ENCODE measurements at places on chromosomes 13 and 19.
A peak's percentile ranks its signal among the peaks of the same experiment; 100 is the strongest.

- DNase-seq = no peak
Observed at GRCh38 chr13:45361596-45362206, 20.7 kb upstream of the TPT1 start.

DNA sequence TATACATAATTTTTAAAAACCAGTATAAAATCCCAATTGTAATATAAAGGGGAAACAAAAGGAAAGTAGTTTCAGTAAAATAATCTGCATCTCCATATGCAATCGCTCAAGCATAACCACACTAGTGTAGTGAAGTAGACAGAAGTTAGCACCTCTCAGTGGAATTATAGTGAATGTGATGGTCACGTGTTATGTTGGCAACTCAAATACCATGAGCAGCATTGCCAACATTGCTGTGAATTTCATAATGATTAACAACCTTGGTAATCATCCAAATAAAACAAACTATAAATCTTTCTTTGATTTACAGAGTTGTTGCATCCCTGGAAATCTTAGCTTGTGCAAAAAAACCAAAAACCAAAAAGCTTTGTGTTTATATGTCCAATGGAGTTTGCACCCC is 77.3 kb upstream of the SIAH3 start:
- DNase-seq = no peak

DNA sequence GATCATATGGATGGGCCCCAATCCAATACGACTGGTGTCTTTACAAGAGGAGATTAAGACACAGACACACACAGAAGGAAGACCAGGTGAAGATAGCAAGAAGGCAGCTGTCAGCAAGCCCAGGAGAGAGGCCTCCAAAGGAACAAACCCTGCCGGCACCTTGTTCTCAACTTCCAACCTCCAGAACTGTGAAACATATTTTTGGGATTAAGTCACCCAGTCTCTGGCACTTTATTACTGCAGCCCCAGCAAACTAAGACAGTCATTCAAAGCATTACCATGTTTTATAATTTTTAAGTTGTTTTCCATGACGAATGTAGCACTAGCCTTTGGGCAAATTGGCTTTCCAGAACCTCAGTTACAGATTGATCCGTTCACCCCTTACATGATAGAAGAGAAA is 11.3 kb downstream of the STARD13 start:
- DNase-seq = no peak

- DNase-seq = no peak
Observed at GRCh38 chr13:36369268-36370107, 23.3 kb upstream of the SPART start.

GRCh38 chr13:44271915-44272341 is 101.7 kb upstream of the SERP2 start:
- DNase-seq = no peak

DNA sequence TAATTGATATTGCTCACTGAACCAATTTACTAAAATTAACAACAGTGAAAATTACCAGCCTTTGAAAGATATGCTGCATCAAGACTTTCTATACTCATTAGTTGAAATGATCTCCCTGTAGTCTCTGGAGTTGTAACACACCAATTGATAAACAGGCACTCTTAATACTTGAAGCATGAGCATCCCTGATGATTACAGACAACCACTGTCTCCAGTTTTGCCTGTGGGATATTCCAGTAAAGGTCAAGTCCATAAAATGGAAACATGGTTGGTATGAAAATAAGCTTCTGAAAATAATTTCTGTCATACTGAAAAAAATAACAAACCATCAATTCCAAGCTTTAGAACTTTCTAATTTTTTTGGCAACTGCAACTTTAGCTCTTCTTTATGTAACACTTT is 405.8 kb downstream of the SPRY2 start:
- no peak for DNase-seq

GRCh38 chr13:33033986-33034385 is 17.8 kb downstream of the KL start:
- DNase-seq = no peak

DNA sequence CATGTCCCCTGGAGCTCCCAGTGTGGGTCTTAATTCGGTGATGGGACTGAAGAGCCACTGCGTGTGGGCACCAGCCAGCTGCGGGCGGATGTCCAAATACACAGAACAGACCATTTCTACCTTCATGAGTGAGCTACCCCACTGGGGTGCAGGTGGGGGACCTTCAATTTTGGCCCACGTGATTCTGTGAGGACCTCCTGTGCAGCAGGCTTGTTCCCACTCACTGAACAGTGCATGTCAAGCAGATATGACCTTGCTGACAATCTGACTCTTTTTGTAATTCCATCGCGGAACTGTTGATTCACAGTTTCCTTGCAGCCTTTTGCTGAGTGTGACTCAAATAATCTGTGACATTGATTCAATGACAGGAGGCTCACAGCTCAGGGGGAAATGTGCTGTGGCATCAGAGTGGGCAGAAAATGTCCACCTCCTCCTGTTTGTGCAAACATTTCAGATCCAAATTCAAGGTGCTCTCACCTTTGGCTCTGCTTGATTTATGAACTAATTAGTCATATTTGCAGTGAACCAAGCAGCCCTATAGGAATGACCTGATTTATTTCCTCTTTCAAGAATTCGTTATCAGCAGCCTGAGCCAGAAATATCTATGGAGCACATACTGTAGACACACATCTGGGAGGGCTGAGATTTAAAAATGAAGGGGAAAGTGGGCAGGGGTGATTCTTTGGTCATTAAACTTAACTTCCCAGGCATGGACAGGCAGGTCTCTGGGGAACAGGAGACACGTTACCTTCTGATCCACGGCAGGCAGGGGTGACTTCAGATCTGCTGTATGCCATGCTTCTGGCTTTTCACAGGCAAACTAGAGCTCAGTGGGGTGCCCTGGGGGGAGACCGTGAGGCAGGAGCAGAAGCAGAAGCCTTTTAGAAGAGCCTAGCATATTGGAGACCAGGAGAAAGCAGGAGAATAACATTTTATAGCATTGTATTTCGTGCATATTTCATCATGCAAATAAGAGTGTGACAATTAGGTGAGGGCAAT is 170.0 kb upstream of the KL start:
- DNase-seq = no peak

DNA sequence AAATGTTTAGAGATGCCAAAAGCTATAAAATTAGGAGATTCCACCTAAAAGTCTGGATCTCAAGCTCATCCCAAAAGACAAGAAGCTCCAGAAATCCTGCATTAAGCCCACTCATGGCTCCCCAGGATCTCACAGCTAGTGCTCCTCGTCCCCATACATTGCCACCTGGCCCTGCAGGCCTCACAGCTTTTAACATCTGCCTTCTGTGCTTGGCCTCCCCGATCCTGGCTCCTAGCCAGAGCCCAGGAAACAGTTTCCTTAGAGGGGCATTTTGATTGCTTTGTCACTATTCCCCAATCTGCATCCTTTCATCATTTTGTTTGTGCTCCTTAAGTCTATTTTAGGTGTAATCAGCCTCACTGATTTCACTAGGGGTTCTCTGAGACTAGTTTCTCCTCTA is 14.5 kb upstream of the DCT start:
- DNase-seq = no peak

GRCh38 chr19:14562660-14563589 is 8.9 kb downstream of the NDUFB7 start:
- no peak for DNase-seq

GRCh38 chr19:11612816-11613511 is 15.7 kb downstream of the ZNF627 start:
- no peak for DNase-seq

- DNase-seq = no peak
Observed at GRCh38 chr19:14350866-14351265, 30.4 kb upstream of the ADGRE5 start.

DNA sequence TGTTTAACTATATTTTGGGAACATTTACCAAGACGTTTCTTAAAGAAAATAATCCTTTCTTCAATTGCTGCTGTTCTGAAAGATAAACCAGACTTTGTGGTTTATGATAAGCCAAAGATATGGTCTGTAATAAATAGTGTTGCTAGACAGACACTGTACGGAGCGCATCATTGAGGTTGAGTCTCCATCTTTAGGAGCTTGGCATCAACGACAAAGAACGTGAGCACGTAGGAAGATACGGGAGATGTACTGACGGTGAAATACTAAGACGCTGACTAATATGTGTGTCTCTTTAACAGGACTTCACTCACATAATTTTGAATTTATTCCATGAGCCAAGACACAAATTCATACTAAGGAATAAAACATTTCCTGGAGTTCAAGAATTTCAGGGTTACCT is 16.2 kb downstream of the TEX29 start:
- no peak for DNase-seq

- no peak for DNase-seq
Observed at GRCh38 chr13:41398494-41399170, 58.7 kb upstream of the RGCC start.

- DNase-seq = no peak
Observed at GRCh38 chr19:28301463-28301862, 911.5 kb downstream of the UQCRFS1 start.

GRCh38 chr13:111482806-111483620 is 162.6 kb downstream of the TEX29 start:
- no peak for DNase-seq

DNA sequence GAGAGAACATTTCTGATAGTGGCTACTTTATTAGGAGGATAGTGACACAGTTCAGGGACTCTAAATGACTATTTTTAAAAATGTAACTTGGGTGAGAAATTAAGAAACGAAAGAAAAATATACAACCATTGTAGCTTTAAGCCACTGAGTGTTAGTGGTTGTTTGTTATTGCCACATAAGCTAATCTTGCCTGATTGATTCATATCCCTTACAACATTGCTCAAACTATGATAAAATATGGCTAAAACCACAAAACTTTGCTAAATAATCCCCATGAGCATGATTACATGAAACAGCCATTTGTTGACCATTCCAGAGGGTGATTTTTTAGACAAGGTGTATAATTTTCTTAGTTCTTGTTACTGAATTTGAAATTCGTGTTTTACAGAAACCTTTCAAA is 343.4 kb downstream of the SLITRK5 start:
- DNase-seq = no peak

DNA sequence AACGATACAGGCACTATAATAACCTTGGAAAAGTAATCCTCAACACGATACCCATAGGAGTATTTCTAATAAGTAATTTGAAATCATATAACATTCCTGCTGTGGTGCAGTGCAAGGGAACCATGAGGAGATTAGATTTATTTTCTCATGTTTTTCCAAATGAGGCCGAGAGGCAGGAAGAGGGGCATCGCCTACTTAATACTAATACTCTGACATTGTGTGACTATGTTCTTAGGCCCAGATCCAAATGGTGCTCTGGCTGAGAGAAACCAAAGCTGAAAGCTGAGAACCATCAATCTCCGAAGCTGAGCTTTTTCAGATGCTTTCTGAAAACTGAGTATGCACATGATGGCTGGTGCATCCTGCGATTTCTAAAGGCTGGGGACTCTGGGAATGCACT is 248.0 kb upstream of the MAB21L1 start:
- DNase-seq = no peak

DNA sequence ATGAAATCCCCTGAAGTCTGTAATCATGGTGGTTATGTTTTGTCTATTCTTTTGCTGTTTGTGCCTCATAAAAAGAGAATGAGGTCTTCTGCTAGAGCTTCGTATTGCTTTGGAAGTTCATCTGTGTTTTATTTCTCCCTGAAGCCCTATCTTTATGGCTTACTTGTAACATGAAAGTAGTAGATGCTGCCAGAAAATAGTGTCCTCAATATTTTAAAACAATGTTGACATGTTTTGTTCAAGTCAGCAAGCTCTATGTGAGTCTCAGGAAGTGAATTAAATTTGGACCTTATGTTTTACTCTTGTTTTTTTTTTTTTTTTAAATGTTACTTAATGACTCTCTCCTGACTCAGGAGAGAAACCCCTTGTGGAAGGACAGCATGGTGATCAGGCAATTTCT is 130.5 kb downstream of the B3GLCT start:
- DNase-seq = no peak

- peak; percentile 50 for DNase-seq
Observed at GRCh38 chr19:41939861-41940730, 11.8 kb upstream of the ERFL start.

- no peak for DNase-seq
Observed at GRCh38 chr19:4181053-4181508, 1.3 kb downstream of the SIRT6 start.

GRCh38 chr13:45184693-45185092 is 16.2 kb downstream of the KCTD4 start:
- no peak for DNase-seq

GRCh38 chr13:108409730-108410129 is 140.2 kb downstream of the TNFSF13B start:
- no peak for DNase-seq

- DNase-seq = no peak
Observed at GRCh38 chr13:75547917-75548316, 1.7 kb upstream of the UCHL3 start.

DNA sequence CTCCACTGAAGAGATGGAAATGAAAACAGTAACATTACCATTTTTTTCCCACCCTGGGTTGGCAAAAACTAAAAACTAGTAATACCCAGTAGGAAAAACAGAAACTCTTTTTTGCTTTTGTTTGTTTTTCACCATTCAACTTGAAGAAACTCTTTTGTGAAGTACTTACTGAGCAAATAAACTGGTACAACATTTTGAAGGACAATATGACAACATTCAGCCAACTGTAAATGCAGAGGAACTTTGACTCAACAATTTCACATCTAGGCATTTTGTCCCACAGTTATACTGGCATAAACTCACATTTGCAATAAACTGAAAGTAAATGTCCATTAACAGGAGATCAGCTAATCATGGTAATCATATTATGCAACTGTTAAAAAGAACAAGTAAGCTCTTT is 152.5 kb downstream of the RNF17 start:
- DNase-seq = no peak

GRCh38 chr13:109734002-109734785 is 52.2 kb downstream of the IRS2 start:
- no peak for DNase-seq

DNA sequence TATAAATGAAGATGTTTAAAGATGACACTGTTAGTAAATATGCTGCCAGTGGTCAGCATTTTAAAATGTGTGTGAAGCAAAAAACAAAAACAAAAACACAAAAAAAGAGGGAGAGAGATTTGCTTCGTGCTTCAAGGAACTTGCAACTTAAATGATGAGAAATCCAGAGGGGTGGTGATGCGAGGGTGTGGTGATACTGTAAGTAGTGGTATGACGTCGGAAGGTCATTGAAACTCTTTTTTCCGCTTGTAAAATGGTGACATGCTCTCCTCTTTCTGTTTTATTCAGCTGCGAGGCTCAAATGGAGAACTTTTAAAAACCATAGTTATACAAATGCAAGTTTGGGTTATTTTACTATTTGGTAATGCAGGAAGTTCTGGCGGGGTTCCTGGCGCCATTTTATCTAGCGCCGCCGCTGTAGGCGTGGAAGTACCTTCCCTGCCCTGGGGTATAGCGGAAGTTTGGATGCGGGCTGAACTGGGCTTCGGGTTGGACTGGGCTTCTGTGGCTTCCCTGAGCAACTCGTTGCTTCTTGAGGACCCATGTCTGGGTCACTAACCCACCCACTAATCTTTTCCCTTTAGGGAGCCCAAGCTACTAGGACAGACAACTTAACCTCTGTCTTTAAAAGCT is 34.8 kb downstream of the DGKH start:
- DNase-seq = no peak

- DNase-seq = no peak
Observed at GRCh38 chr13:112746044-112746443, 56.2 kb downstream of the ATP11A start.

- DNase-seq = peak; percentile 37
Observed at GRCh38 chr19:40217934-40218890, at the start of gene TTC9B. TTC9B (minus strand) TSS chr19:40218384; CDS start chr19:40218381, 3 bp downstream.

Data from activated CD4-positive, alpha-beta T cell treated with anti-CD3 and anti-CD28 coated beads, Interleukin-2, amount 50 U/mL, for 48 hours (primary cell).